ENCODE measurements at places on chromosomes 12 and 14.

DNA sequence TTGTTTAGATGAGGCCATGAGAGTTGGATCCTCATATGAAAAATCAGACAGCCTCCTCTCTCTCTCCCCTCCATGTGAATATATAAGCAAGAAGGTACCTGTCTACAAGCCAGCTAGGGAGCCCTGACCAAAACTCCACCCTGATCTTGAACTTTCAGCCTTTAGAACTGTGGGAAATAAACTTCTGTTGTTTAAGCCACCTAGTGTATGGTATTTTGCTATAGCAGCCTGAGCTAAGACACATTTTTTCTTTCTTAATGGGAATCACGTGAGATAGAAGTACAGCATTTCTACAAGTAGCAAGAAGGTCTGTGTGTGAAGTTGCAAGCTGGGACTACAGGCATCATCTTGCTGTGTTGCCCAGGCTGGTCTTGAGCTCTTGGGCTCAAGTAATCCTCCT lies 16.3 kb upstream of the ABHD12B start:
- DNase-seq = no peak

- no peak for DNase-seq
Observed at GRCh38 chr14:31690056-31690455, 128.9 kb downstream of the NUBPL start.

DNA sequence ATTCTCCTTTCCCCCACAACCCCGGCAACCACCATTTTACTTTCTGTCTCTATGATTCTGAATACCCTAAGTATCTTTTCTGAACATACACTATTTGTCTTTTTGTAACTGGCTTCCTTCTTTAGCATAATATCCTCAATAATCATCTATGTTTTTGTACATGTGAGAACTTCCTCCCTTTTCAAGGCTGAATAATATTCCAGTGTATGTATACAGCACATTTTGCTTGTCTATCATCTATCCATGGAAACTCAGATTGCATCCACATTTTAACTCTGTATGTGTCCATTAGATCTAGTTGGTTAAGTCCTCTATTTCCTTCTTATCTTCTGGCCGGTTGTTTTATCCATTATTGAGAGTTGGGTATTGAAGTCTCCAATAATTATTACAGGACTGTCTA lies 64.1 kb upstream of the TTC7B start:
- DNase-seq = no peak

GRCh38 chr12:60394665-60395064 lies 798.8 kb downstream of the SLC16A7 start:
- no peak for DNase-seq

DNA sequence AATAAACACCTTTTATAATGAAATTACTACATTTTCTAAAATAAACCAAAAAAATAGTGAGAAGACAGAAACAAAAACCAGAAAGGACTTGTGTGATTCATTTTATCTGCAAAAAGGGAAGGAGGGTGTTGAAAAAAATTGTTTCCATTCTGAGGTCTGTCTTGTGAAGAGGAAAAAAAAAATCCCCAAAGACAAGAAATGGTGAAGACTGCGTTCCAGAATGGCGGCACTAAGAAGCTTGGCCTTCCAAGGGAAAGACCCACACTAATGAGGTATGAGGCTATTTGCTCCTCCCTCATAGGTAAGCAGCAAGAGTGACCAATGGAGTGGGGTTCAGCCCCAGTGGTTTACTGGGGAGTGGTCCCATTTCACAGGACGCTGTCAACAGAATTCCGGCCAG lies 35.0 kb downstream of the GNPTAB start:
- DNase-seq = no peak

DNA sequence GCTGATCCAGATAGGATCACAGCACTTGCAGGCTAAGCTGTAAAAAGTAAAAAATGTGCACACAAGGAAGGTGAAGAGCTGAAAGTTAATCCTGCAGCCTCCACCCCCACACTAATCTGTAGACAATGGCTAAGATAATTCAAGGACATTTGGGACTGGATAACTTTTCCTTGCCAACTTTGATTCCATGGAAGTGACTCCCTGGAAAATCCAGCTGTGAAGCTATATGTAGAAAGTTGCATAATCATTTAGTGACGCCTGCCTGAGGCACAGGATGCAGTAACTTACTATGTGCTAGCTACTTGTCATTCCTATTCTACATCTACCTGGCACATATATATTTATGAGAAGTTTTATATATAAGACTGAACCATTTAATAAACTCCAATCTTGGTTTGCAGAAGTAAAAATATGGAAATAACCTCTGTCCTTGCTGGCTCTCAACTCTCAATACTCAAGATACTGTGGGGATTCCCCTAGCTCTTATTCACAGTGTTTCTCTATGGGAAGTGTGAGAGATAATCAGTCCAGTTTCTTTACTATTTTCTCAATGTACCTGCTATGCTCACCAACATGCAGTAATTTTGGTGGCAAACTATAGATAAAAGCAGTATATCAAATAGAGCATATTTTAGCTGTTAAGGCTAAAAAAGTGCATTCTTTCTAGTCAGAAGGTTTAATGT lies 14.8 kb downstream of the LDHB start:
- no peak for DNase-seq

DNA sequence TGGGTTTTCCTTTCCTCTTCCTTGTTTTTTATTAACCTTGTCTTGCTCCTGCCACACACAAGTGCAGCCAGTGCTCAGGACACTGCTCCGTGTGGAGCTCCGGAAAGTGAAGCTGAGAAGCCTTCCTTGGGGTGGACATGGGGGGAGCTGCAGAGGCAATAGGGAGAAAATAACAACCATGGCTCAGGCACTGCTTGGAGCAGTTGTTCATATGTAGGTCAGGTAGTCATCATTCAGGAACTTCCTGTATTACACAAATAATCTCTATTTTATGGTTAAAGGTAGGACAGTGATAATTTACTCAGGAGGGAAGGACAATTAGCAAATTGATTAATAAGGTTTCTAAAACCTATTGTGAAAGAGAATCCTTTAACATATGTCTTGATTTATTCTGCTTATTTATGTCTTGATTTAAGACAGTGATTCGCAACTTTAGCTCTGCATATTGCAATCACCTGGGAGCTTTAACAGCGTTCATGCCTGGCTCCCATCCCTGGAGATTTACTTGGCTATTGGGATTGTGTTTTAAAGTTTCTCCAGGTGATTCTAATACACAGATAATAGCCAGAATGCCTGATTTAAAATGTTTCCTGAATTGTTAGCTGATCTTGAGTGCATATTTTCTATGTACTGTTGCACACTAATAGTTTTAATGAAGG lies 92.1 kb downstream of the ETV6 start:
- DNase-seq = no peak

DNA sequence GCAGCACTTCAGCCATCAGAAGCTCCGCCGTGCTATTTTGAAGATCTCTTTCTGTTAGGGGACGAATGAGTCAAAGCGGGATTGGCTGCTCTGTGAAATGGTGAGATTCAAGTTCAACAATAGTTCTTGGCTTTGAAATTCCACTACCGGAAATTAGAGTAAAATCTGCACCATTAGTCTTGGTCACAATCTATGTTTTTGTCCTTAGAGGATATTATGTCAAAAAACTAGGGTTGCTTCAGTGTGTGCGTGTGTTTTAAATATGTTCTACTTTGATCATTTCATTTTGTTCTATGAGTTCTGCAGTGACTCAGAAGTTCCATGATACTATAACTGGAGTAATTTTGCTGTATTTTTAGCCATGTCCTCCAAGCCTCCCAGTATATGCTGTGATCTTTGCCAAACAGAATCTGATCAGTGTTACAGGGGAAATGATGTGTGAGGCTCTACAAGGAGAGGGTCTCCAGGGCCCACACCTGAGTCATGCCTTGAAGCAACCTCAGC lies 22.6 kb downstream of the GPHB5 start:
- DNase-seq = no peak

GRCh38 chr12:53613821-53614220 lies 12.4 kb downstream of the ATF7 start:
- no peak for DNase-seq

DNA sequence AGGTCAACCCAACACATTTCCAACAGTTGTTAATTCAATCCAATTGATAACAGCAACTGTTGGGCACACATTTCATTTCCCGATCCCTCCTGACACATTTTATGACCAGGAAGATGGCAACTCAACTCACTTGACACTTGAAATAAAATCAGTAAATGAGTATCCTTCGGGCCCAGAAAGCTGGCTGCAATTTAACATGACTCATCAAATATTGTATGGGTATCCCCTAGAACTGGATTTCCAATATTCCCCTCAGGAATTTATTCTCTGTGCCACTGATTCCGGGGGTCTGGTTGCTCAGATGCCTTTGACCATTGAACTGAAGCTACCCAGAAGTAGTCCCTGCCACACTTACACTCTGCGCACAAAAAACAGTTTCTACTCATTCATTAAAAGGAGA lies 42.1 kb downstream of the INTS13 start:
- no peak for DNase-seq

GRCh38 chr12:21221778-21222177 lies 90.8 kb downstream of the SLCO1B1 start:
- DNase-seq = no peak

- DNase-seq = no peak
Observed at GRCh38 chr14:33834466-33835260, 116.2 kb downstream of the EGLN3 start.

GRCh38 chr14:90720336-90720735 lies 95.9 kb downstream of the TTC7B start:
- no peak for DNase-seq

DNA sequence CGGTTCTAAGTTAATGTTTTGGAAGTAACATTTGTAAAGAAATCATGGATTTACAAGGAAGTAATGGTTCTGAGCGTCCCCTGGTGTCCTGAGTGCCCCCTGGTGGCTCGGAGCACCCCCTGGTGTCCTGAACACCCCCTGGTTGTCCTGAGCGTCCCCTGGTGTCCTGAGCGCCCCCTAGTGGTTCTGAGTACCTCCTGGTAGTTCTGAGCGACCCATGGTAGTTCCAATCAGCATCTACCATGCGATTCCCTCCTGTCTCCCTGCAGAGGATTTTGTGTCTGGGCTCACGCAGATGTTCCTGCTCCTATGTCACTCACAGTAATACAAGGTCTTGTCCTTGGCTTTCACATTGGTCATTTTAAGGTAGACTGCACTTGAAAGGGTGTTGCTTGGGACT lies 1352.9 kb downstream of the TMEM121 start:
- DNase-seq = no peak
